H7 (cell line): ENCODE measurements at places on chromosomes 12 and 14.

- no peak for DNase-seq
These were observed at the start of gene SH2B3 for GRCh38 chr12:111405859-111406473. TSS of gene SH2B3 (plus strand) at chr12:111405923. CDS start at chr12:111418146, 12,223 bp downstream.

DNA sequence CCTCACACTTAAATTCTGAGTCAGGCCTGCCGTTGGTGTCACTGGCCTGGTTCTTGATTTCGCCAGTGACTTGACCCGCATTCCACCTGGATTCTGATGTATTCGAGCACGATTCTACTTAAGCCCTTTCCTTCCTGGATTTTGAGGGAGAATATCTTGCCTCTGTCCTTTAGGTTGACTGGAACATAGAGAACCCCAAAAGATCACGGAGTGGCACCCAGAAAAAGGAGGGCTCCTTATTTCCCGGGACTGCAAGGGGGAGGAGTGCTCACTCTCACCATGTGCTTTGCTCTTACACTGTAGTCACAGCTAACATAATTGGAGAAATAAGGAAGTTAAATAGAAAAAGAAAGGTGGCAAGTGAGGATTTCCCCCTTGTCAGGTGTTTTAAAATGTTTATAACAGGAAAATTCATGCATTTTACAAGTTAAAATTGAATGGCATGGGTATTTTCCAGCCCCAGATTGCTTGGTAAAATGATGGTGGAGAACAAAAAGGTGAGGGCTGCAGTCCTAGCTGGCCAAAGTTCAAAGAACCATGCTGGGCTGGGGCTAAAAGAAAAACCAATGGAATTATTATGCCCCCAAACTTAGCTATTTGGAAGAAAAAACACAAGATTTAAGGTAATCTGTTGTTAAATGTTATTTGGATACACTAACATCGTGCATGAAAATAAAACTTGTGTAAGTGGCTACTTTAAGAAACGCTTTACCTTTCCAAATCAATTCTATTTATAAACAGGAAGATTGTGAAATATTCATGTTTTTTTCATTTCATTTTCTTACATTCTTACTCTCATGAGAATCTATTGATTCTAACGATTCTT, 8.9 kb downstream of the FOXA1 start:
- peak; percentile 26 for DNase-seq

GRCh38 chr12:30515351-30515750, 180.3 kb downstream of the IPO8 start:
- peak; percentile 15 for DNase-seq

DNA sequence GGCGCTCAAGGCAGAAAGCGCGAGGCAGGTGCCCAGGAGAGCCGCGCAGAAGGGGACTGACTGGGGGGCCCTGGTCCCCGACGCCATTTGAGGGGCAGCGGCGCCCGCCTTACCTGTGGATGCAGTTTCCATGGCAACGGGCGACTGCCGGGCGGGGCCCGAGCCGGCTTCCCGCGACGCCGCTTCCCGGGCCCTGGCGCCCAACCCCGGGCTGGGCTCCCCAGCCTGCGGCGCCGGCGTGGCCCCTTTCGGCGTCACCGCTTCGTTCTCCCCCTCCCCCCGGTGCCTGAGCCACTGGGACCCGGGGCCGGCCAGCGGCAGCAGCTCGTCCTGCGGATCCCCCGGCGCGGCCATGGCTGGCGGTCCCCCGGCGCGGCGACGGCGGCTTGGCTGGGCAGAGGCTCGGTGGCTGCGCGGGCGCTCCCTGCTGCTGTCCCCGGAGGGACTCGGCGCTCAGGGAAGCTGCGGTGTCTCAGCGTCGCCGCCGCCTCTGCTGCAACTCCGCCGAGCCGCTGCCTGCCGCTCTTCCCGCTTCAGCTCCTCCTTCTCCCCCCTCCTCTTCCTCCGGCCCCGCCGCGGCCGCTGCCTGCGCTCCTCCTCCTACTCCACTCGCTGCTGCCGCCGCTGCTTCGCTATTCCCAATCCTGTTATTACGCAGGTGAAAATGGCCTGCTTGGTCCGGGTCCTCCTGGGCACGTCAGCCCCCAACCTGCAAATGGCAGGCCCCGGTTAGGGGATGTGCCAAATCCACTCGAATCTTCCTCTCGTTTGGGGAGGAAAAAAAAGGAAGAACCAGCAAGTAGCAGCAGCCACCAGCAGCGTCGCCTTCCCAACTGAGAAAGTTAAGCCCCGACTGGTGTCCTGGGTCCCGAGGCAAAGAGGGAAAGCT, at the start of gene RTN1:
Gene RTN1 (minus strand): TSS at position 500 of the 889 bp plus-strand sequence. CDS start 146 bp downstream, at position 354.
- peak; percentile 86 for DNase-seq

DNA sequence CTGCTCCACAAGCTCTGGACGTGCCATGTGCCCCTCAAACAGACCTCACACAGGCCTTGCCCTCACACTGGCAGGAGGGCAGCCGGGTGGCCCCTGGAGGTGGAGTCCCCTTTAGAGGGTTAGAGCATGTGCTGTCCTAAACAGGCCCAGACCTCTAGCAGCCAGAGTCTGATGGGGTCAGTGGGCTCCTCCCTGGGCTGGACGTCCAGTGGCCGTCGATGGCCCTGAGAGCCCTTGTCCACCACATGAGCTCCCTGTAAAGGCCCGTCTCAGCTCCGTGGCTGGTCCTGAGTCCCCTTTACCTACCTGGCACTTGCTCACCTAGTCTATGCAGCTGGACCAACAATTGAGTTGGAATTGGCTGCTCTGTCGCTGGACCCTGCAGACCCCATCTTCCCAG, 3.8 kb downstream of the TMEM179 start:
- peak; percentile 28 for DNase-seq

GRCh38 chr12:51620448-51620847, 29.4 kb downstream of the SCN8A start:
- DNase-seq = no peak

DNA sequence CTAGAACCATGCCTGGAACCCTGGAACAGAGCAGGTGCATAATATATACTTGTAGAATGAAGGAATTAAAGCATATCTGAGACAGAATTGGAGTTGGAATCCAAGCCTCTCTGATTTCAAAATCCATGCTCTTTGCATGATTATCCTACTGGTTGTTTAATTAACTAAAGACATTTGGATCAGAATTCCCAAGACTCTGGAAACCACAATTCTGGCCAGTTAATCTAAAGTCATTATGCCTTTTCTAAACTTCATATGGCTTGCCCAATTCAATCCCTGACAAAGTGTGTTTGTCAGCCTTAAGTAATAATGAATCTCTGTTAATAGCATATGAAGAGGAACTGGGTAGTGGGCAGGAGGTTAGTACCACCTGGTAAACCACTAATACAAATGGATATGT, 422.6 kb downstream of the ATP23 start:
- DNase-seq = no peak

- DNase-seq = peak; percentile 76
These were observed 3.6 kb upstream of the BATF start for GRCh38 chr14:75518625-75519024.

- DNase-seq = peak; percentile 4
These were observed 31.7 kb downstream of the ANO4 start for GRCh38 chr12:100826323-100826722.

DNA sequence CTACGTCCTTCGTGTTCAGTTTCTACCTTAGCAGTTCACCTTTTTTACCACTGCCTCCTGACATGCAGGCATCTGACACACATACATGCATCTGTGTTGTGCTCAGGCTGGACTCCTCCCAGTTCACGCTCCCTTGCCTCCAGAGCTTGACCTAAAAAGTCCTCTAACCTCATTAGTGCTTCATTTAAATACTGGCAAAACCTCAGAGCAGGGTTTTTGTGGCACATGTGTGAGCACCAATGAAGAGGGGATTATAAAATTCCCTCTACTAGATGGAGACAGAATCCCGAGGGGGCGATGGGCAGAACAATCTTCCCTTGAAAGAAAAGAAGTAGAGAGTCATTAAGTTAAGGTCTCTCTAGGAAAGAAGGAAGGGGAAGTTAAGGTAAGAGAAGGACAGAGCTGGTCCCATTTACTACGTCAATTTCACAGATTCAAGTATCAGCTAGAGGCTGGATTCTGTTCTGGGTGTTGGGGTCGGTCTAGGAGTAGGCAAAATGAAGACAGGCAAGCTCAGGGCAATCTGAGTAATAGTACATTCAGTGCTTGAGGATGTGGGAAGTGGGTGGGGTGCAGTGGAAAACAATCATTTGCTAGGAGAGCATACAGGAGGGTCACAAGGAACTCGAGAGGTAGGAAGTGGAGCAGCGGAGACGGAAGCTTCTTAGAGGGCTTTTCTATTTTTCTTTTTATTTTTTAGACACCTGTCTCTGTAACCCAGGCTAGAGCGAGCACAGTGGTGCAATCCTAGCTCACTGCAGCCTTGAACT, 7.5 kb downstream of the HAL start:
- no peak for DNase-seq

DNA sequence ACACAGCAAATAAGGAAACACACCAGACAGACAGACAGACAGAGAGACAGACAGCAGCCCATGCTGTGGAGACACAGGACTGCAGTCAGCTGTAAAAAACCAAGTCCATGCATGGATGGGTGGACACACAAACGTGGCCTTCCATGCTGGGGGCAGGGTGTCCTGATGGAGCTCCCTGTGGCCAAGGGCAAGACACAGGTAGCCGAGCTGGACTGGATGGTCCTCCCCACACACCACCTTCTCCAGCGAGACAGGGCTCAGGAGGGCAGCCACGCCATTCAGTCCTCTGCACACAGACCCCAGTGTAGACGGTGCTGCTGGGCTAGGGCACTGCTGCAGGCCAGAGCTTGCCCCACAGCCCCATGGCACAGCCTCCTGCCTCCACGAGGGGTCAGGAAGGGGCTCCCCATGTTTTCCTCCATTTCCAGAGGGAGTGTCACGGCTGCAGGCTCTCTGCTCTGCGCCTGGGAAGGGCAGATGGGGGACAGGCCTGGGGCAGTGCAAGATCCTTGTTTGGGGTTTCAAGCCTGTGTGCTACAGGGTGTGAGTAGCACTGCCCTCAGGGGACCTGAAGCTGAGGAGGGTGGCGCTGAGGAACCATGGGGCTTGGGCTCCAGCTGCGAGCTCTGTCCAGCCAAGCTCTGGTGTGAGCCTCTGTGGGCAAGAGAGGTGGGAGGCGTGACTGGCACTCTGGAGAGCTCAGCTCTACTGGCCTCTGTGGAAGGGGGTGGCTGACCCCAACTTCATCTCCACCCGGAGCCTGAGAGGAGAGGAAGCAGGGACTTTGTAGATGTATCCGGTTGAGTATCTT, 67.9 kb downstream of the GALNT9 start:
- no peak for DNase-seq

DNA sequence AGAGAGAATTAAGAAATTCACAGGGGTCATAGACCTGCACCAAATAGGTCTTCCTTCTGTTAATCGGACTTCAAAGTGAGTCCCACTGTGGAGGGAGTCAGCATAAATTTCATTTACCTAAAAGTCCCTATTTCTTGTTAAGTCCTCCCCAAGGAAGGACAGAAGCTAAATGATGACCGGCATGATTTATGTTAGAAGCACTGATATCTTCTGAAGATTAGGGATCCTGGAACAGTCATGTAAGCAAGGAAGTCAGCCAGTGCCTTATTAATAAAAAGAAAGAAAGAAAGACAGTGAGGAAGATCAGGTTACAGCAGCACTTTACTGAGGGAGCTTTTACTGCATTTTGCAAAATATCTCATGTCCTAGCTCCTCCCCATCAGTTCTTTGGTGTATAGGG, 287.5 kb downstream of the FOXG1 start:
- DNase-seq = no peak

GRCh38 chr12:85006206-85006605, 29.9 kb downstream of the TSPAN19 start:
- DNase-seq = no peak

DNA sequence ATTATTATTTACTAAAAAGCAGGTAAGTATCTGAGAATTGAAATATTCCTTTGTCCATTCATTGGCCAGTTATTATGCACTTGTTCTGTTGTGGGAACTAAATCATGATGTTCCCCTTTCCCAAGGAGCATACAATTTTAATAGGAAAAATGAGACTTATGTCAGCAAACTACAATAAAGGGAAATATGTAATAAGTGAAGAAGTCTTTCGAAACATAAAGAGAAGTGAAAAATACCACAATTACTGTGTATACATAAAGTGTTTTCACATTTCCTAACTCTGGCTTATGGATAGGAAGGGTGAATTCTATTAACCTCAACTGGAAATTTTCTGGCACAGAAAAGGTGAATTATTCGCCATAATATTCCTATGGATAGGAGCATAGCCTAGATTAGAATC, 78.4 kb upstream of the DNM1L start:
- DNase-seq = no peak

GRCh38 chr14:50007123-50007903, 109.1 kb downstream of the VCPKMT start:
- DNase-seq = peak; percentile 67
